ENCODE measurements at places on chromosomes 3 and 15.
A peak's percentile ranks its signal among the peaks of the same experiment; 100 is the strongest.

DNA sequence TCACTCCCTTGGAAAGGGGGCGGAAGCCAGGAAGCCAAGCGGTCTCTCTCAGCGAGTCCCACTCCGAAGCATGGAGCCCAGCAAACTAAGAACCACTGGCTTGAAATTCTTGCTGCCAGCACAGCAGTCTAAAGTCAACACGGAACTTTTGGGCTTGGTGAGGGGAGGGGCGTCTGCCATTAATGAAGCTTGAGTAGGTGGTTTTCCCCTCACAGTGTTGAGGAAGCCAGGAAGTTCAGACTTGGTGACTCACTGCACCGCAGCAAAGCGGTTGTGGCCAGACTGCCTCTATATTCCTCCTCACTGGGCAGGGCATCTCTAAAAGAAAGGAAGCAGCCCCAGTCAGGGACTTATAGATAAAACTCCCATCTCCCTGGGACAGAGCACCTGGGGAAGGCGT, 665.4 kb upstream of the CBLB start:
- DNase-seq, result no peak

DNA sequence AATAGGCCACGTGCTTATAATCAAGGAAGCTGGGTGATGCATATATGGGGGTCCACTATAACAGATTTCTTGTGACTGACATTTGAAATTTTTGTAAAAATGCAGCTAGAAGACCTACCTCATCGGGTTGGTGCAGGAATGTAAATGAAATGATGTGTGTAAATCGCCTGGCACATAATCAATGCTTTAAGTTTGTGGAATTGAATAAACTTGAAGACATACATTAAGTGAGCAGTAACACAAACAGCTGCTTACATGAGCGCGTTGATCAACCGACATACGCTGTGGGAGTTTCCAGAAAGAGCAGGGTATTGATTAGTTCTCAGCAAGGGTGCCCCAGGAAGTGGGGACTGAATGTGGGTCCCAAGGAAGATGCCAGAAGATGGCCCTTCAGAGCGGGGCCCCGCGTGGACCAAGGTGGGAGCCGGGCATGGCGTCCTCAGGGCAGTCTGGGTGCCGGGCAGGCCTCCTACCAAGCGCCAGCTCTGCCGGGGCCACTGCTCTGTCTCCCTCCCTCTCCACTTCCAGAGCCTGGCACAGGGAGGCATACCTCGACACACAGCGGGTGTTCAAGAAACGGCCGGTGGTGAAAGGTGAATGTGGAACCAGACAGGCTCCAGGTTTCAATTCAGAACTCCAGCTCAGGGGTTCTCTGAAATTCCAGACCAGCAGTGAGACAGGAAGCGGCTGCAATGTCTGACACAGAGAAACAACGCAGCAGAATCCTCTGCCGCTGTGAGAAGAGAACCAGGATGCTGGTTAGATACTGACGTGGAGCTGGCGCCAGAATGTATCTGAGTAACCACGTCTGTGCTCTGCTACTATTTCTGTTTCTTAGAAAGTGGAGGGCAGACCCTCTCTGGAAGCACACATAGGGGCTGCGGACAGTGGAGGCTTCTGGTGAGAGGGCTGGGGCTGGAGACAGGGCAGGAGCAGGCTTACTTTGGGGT, 12.6 kb downstream of the BFSP2 start:
- DNase-seq, result no peak

DNA sequence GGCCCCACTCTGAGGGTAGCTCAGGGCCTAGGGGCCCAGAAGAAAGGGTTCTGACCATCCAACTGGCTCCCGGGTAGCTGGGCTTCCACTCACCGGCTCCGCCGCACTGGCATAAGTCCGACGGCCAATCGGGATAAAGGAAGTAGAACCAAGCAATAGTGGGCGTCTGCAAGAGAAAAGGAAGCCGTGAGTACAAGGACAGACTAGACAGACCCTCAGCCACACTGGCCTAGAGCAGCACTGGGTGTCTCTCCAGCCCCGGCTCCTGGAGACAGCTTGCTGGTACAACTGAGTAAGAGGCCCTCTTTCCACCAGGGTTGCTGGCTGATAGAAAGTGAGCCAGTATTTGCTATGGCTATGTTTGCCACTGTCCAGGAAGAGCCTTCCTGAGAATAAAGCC, 22.4 kb downstream of the BDH1 start:
- no peak for DNase-seq

DNA sequence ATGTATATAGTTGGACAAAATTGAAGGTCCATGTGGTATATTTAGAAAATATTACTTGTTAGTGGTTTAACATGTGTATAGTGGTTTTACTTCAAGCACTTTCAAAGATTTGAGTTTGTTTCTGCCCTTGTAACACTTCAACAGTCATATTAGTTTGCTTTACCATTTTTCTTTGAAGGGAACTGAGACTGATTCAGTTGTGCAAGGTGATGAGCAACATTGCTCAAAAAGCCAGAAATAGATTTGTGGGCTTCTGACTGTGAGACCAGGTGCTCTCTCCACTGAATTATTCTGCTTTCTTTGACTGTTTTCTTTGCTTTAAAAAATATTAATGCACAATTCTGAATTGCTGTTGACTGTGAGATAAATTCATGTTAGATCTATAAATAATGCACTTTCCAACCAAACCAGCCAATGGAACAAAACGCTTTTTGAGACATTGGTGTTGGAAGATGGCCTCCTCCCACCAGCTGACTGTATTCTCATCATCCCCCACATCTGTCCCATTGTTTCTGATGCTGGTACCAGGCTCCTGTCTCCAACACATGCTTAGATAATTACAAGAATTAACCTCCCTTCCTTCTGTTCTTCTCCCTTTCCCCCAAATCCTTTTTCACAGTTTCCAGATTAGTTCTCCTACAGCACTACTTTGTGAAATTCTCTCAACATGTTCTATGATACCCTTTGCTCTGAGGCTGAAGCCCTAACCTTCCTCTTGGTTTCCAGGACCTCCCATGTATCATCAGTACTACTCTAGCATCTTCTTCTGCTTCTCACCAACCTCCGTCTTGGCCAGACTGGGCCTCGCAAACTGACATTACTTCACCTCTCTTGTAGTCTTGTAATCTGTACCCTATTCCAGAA, 27.9 kb downstream of the PLCL2 start:
- DNase-seq, result no peak

DNA sequence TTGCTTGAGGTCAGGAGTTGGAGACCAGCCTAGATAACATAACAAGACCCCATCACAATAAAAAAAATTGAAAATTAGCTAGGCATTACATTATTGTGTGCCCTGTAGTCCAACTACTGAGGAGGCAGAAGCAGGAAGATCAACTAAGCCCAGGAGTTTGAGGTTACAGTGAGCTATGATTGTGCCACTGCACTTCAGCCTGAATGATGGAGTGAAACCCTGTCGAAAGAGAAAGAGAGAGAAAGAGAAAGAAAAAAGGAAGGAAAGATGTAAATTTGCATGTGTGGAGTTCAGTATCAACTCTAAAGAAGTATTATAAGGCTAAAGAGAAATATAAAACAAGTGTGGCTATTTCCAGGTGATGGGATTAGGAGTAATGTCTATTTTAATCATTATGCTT, 661.4 kb downstream of the RBMS3 start:
- DNase-seq, result no peak

- peak; percentile 12 for DNase-seq
Observed at GRCh38 chr15:60134609-60135008, 130.5 kb downstream of the FOXB1 start.

GRCh38 chr3:51360806-51361205, 24.3 kb upstream of the MANF start:
- DNase-seq, result no peak

GRCh38 chr3:149575961-149576564, 81.8 kb downstream of the WWTR1 start:
- peak; percentile 17 for DNase-seq

DNA sequence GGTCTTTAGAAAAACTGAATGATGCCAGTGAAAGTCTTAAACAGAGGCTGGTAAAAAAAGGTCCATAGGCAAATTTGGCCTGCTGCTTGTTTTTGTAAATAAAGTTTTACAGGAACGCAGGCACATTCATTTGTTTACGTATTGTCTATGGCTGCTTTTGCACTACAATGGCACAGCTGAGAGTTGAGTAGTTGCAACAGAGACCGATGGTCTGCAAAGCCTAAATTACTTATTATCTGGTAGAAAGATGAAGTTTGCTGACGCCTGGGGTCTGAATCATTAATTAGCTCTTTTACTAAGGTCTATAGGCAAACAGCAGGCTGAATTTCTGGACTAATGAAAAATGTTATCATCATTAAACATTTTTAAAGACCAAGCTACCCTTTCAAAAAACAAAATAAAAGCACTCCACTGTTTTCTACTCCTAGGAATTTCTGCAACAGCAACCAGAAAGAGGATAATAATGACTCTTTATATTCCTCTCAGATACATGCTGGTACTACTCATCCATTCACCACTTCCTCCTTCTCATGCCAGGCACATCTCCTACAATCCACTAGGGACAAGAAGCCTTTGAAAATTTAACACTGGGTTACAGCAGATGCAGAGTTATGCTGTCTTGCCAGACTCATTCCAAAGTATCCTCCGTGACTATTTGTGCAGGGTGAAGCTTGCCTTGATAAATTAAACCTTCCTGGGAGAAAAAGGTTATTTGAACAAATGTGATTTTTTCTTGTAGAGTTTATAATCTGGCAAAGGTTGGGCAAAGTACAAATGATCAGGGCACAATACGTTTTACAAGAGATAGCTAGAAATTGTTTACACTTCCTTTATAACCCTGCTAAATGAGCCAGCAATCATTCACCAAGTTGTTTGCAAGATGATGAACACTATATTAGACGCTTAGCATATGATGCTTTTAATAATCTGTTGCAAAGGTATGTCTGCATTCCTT, 6.0 kb downstream of the GATM start:
- no peak for DNase-seq

GRCh38 chr3:85255949-85256348, 297.2 kb downstream of the CADM2 start:
- no peak for DNase-seq

DNA sequence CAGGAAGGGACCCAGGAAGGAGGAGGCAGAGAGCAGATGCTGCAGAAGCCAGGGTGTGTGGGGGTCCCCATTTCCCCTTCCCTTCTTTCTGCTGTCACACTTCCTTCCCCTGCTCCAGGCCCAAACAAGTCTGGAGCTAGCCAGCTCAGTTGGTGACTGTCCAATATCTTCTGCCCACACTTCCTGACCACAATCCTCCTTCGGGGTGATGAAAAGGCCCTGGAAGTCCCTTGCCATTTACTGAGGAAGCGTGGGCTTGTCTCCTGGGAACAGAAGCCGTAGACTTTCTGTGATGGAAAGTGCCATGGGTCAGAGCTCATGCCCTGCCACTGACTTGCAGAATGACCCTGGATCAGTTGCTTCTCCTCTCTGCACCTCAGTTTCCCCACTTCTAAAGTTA, 39.0 kb downstream of the ANAPC13 start:
- DNase-seq, result no peak

DNA sequence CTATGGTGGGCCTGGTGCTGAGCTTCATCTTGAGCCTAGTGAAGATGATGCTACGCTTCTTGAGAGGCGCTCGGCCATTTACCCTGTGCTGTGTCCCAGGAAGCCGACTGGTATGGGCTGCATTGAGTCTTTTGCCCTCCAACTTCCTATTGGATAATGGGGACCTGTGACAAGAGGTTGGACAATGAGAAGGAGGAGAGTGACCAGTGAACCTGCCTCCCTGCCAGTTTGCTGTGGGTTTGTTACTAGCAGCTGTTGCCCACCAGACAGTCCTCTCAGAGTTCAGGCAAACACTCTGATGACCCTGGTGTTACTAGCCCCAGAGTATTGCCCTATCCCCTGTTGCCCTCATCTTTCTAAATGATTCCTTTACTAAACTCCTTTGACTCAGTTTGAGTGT, 99.6 kb upstream of the PFN2 start:
- DNase-seq, result no peak

DNA sequence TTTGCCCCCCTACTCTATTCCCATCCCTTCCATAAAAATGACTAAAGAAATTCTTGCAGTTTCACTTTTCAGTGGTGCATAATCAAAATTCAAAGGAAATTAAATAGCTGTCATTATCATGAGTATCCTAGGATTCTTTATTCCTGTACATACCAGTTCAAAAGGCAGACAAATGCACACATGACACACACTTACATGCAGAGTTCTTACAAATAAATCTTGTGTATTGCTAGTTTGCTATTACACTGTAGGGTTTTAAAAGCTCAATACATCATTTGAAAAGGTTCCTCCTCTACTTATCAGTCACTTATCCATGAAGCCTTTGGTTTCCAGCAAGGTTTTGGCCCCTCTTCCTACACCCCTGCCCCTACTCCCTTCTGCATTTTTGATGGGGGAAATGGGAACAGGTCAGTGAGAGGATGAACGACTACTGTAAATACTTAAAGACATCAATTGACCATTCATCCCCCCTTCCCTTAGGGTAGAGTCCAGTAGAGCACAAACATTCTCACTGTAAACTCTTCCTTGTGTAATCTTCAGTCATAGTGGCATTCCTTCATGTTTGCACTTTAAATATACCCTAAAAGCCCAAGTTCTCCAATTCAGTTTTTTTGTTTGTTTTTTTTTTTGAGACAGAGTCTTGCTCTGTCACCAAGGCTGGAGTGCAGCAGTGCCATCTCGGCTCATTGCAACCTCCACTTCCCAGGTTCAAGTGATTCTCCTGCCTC, 92.6 kb downstream of the SUCLG2 start:
- DNase-seq, result no peak

DNA sequence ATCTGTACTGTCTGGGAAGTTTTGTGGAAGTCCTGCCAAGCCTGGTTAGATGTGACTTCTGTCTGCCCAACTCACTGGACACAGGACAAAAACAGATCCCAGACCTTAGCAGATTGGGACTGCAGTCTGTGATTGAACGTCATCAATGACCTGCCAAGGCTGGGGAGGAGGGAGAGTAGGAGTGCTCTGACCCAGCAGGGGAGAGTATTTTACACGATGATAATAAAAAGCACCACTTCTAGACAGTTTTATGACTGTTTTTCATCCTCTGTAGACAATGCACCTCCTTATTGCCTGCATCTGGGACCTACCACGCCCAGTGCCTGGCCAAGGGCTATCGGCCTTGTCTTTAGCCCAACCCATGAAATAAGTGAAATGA, 102.3 kb upstream of the NR2E3 start:
- DNase-seq, result no peak

- DNase-seq, result no peak
Observed at GRCh38 chr3:47890126-47890827, 87.3 kb downstream of the DHX30 start.

- DNase-seq, result no peak
Observed at GRCh38 chr3:138046085-138046484, 36.1 kb downstream of the CLDN18 start.

DNA sequence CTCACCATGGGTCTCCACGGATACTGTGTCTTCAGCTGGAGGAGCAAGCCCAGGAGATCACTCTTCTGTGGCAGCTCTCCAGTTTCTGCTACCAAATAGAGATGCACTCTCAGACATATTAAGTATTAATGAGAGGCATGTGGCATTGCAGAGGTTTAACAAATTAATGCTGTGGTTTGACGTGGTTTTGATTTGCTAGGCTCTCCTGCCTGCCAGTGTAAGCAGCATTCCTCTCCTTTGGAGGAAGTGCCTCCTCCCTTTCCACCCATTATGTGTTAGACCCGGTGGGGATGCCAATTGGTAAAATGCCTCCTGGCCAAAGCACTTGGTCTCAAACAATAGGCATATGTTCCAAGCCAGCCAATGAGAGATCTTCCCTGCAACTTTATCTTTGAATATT, 124.8 kb downstream of the MYLK start:
- DNase-seq, result no peak
